CD8-positive, alpha-beta T cell (primary cell): ENCODE measurements at places on chromosomes 7 and 10.

- no peak for DNase-seq
These were observed 19.9 kb downstream of the WDR86 start for GRCh38 chr7:151389768-151390597.

- peak; percentile 46 for DNase-seq
These were observed 2.2 kb downstream of the STN1 start for GRCh38 chr10:103915796-103916195.

- DNase-seq: no peak
These were observed 43.0 kb upstream of the NMT2 start for GRCh38 chr10:15211464-15211979.

GRCh38 chr7:111528331-111528730 lies 34.0 kb downstream of the IMMP2L start:
- no peak for DNase-seq

DNA sequence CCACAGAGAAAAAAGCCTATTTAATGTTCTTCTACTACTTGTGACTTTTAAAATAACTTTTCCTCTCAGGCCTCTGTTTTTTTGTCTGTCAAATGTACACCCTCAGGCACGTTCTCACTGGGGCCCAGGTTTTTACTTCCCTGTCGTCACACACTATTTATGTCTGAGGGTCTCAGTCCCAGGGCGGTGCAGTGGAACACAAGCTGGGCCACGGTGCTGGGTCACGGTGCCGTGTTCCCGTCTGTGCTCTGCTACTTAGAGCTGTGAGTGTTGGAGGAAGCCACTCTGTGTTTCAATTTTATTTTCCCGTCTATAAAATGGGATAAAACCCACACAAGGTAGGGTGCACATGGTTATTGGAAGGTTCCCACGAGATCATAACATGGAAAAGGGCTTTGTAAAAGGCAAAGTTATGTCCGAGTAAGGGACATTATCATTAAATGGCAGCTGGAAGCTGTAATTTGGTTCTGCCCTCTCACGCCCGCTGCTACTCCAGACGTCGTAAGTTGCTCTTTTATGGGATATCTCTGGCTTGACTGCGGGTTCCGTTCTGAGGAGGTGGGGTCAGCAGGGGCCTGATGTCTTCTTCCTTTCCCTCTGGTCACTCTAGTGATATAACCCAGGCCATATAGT lies 25.2 kb downstream of the ZNF775 start:
- DNase-seq: peak; percentile 21

- DNase-seq: peak; percentile 26
These were observed 5.2 kb downstream of the TAX1BP1 start for GRCh38 chr7:27745064-27745583.

GRCh38 chr10:102837230-102837721 lies at the start of gene CYP17A1:
Gene CYP17A1, minus strand, starts transcription at chr10:102837413. Its CDS starts 52 bp downstream, at chr10:102837361.
- no peak for DNase-seq

- no peak for DNase-seq
These were observed 203.1 kb downstream of the TFEC start for GRCh38 chr7:115827305-115828045.

GRCh38 chr10:810351-810846 lies 120.9 kb upstream of the DIP2C start:
- DNase-seq: no peak

GRCh38 chr10:77566236-77566635 lies 71.4 kb downstream of the KCNMA1 start:
- DNase-seq: no peak

- DNase-seq: no peak
These were observed 13.4 kb downstream of the PRKAG2 start for GRCh38 chr7:151863386-151864079.

DNA sequence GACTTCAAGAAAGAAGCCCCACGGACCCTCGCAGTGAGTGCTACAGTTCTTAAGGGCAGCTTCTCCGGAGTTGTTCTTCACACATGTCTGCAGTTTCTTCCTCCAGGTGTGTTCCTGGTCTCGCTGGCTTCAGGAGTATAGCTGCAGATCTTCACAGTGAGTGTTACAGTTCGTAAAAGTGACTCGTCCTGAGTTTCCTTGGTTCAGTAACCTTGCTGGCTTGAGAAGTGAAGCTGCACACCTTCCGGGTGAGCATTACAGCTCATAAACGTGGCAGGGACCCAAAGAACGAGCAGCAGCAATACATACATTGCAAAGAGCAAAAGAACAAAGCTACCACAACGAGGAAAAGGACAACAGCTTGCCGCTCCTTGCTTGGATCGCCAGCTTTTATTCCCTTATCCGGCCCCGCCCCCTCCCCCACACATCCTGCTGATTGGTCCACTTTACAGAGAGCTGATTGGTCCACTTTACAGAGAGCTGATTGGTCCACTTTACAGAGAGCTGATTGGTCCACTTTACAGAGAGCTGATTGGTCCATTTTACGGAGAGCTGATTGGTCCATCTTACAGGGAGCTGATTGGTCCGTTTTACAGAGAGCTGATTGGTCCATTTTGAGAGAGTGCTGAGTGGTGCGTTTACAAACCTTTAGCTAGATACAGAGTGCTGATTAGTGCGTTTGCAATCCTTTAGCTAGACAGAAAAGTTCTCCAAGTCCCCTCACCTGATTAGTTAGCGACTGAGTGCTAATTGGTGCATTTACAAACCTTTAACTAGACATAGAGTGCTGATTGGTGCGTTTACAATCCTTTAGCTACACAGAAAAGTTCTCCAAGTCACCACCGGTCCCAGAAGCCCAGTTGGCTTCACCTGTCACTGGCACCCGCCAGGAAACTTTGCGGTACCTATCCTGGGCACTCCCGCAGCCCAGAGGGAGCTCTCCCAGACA lies 165.3 kb downstream of the AGMO start:
- no peak for DNase-seq

DNA sequence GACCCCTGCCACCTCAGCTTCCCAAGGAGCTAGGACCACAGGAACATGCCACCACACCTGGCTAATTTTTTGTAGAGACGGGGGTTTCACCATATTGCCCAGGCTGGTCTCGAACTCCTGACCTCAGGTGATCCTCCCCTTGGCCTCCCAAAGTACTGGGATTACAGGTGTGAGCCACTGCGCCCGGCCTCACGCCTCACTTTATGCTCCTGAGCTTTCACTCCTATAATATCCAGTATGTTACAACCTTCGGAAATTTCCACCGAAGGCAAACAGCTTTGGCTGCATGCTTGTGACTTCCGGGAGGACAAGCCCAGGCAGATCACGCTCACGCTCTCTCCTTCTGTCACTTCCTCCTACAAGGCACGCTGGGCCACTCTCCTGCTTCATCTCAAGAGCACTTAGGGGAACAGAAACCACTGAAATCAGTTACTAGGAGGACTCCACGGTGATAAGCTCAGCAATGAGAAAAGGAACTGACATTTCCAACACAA lies 4.4 kb upstream of the MAD1L1 start:
- DNase-seq: no peak

- DNase-seq: no peak
These were observed 86.4 kb upstream of the JAZF1 start for GRCh38 chr7:28267012-28267411.
